Daoy (cell line): ENCODE measurements at places on chromosomes 3 and 15. TPM values are rescaled to one million over a fixed set of nuclear protein-coding genes. Genes with fewer than 3 reads are reported as not detected.

The GALNT15 gene
- total RNA-seq: 0.60 and 0.69 TPM in 2 replicates

The SCN5A gene
- total RNA-seq: 0.17 and 0.45 TPM in 2 replicates

The FES gene
- 0.36 and 0.46 TPM in 2 replicates for total RNA-seq

The CD200 gene
- total RNA-seq: 0.06 TPM in 1 of 2 replicates, not detected in the other

The P2RY1 gene
- total RNA-seq: under 0.01 and 0.03 TPM in 2 replicates

The ZPLD1 gene
- total RNA-seq: 0.06 TPM in 1 of 2 replicates, not detected in the other

The CLDN18 gene
- total RNA-seq: not detected in 2 replicates

The KNG1 gene
- total RNA-seq: not detected in 2 replicates

The DNASE1L3 gene
- total RNA-seq: not detected in 2 replicates

The GPR149 gene
- total RNA-seq: not detected in 2 replicates

The MEGF11 gene
- total RNA-seq: under 0.01 and 0.34 TPM in 2 replicates

The CHST13 gene
- not detected in 2 replicates for total RNA-seq

The GOLGA8R gene
- 0.48 TPM in 1 of 2 replicates, not detected in the other for total RNA-seq

The INAFM2 gene
- 12.9 and 15.5 TPM in 2 replicates for total RNA-seq

The LRRC49 gene
- 13.7 and 21.6 TPM in 2 replicates for total RNA-seq

The PPARG gene
- total RNA-seq: 67.2 and 76.2 TPM in 2 replicates

The IL17RD gene
- total RNA-seq: 0.46 and 0.71 TPM in 2 replicates

The EFCAB12 gene
- not detected in 2 replicates for total RNA-seq

The ARHGAP11A gene
- 53.3 and 56.7 TPM in 2 replicates for total RNA-seq

The MASP1 gene
- total RNA-seq: not detected in 2 replicates

The ATP2B2 gene
- total RNA-seq: 0.09 TPM in 1 of 2 replicates, not detected in the other

The LRRC2 gene
- total RNA-seq: 0.36 and 0.40 TPM in 2 replicates

The TTLL3 gene
- total RNA-seq: 0.68 and 1.6 TPM in 2 replicates
